ENCODE measurements at places on chromosomes 4 and X. TPM values are rescaled to one million over a fixed set of nuclear protein-coding genes. Genes with fewer than 3 reads are reported as not detected.

ETDB gene
- not detected for total RNA-seq

SH2D1A gene
- total RNA-seq = not detected

USP17L13 gene
- not detected for total RNA-seq

LRCH2 gene
- total RNA-seq = 9.2 TPM

NPNT gene
- total RNA-seq = under 0.01 TPM

SPATA4 gene
- total RNA-seq = under 0.01 TPM

DMP1 gene
- not detected for total RNA-seq

YTHDC1 gene
- 61.6 TPM for total RNA-seq

AGTR2 gene
- total RNA-seq = not detected

ADH4 gene
- total RNA-seq = not detected

INTS12 gene
- 22.7 TPM for total RNA-seq

RHOXF2 gene
- not detected for total RNA-seq

RAB33A gene
- total RNA-seq = 0.27 TPM

PABPC1L2A gene
- total RNA-seq = not detected

ZMAT1 gene
- 4.0 TPM for total RNA-seq

TEX13B gene
- total RNA-seq = not detected

ZCCHC18 gene
- total RNA-seq = 1.7 TPM

NPY1R gene
- total RNA-seq = 0.13 TPM

SCRG1 gene
- total RNA-seq = under 0.01 TPM

PAGE4 gene
- not detected for total RNA-seq

UNC5C gene
- total RNA-seq = under 0.01 TPM

TCEAL2 gene
- not detected for total RNA-seq

TMEM128 gene
- 12.4 TPM for total RNA-seq

INPP4B gene
- 2.9 TPM for total RNA-seq

PAGE2 gene
- not detected for total RNA-seq

DMD gene
- total RNA-seq = 7.5 TPM

CPLX1 gene
- total RNA-seq = 0.13 TPM

CDKL5 gene
- 3.7 TPM for total RNA-seq

SPANXA2 gene
- not detected for total RNA-seq

CCNI gene
- total RNA-seq = 211 TPM

GNRHR gene
- total RNA-seq = not detected

UCP1 gene
- total RNA-seq = not detected

HELT gene
- total RNA-seq = not detected

GYPE gene
- total RNA-seq = 0.93 TPM

HMX1 gene
- not detected for total RNA-seq

DIPK2B gene
- total RNA-seq = 39.3 TPM

BMX gene
- 157 TPM for total RNA-seq

GPR119 gene
- total RNA-seq = not detected

NALF2 gene
- not detected for total RNA-seq

MAPK10 gene
- 0.36 TPM for total RNA-seq

ARMCX1 gene
- 27.8 TPM for total RNA-seq

FAM133A gene
- not detected for total RNA-seq

VGLL1 gene
- not detected for total RNA-seq

CENPC gene
- 34.5 TPM for total RNA-seq
